Femur (tissue), 1 donor: ENCODE measurements at places on chromosomes 4 and X.

DNA sequence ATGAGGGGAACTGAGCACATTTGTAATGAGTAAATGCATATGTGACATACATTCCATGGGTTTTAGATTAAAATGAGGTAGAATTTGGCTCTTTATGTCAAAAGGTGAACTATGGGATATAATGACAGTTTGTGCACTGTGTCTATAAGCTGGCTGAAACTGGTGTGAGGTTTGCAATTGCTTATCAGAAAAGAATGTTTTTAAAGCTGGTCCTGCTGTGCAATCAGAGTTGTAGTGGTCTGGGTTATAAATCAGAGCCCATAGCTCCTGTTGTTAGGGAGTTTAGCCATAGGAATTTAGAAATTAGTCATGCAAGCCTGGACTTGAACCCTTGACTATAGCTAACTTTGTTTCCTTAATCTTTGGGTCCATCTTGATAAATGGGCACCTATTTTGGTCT is 23.1 kb upstream of the GATB start:
- DNase-seq: no peak

- no peak for DNase-seq
Observed at GRCh38 chr4:165765053-165765452, 108.0 kb upstream of the TLL1 start.

DNA sequence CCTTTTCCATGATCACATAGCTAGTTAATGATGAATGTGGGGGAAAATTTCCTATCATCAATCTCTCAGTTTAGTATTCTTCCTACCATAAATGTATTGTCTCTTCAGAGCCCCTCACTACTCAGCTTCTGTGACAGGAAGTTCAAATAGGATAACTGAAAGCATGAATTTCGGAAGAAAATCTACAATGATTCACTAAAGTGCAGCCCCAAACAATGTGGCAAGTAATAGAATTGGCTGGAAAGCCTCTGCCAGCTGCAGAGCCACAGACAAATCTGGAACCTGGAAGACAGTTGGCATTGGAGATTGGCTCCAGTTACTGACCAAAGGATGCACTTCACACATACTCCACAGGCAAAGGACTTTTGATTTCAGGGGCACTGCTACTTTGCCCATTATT is 35.2 kb downstream of the EGF start:
- DNase-seq: no peak

DNA sequence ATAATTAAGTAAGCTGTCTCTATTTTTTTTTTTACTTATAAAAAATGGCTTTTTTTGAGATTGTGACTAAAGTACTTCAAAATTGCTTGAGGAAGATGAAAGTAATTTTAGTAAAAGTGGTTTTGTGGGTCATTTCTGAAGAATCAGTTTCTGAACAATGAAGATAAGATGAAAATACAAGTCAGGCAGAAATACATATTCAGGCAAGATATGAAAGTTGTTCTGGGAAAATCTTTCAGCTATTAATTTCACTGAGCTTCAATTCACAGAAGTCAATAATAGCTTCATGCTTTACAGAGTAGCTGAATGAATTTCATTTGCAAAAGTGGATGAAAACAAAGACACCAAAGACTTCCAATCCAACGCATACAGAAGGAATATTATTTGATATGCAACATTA is 305.2 kb upstream of the ARSJ start:
- DNase-seq: no peak

DNA sequence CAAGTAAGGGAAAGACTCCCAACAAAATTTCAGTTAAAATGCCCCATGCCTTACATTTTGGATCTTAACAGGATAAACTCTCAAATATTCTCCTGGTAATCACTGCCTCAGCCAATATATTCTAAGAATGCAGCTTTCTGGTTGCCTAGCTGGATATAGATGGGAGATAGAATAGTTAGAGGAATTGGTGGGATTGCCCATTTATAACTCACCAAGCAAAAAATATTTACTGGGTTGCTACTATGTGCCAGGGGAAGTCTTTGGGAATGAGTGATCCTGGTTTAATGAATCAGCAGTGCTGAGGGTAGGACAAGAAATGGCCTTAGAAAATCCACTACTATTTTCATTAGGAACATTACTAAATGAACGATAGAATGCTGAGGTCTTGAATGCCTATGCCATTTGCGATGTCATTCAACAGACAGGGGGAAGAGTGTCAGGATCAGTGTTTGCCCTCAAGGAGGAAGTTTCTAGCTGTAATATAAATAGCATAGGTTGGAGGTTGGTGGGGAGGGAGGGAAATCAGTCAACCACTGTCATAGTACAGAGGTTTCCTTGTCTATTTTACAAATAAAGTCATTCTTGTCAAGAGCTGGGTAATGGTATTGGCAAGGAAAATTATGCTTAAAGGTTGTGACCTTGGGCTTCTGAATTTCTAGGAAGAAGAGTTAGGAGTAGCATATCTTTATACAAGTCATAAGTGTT is 63.5 kb downstream of the ENOPH1 start:
- no peak for DNase-seq

- peak; percentile 61 for DNase-seq
Observed at GRCh38 chrX:9885150-9885549, 82.0 kb upstream of the CLDN34 start.

DNA sequence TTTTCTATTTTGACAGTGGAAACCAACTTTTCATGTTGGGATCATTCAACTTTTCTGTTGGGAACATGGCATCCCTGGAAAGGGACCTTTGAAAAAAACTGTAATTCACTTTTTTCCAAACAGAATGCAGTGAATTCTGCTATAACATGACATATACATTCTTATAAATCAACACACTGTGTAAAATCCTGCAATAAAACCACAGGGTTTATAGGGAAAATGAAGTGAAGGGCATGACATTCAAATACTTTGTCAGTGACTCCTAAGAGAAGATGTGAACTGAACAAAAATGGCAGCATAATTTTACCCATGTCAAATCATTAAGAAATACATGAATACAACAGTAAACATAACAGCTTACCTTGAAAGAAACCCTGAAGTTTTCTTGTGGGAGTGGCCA is 264.5 kb upstream of the ANKRD50 start:
- DNase-seq: no peak

DNA sequence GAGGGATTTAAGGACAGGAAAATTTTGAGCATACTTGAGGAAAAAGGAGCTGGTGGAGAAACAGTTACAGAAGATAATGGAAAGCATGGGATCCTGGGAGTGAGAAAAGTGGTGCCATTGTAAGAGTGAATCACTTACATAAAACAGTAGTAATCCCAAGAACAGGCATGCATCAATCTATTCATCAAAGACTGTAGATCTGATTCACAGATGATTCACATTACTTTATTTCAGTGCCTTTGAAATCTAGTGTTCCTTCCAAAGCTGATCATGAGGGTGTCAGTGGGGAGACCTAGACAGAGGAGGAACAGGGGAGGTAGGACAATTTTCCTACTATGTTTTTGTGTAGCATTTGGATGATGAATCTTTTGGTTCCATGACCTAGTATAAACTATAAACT is 102.7 kb downstream of the TAB3 start:
- no peak for DNase-seq

- no peak for DNase-seq
Observed at GRCh38 chrX:55490974-55491373, 1.3 kb upstream of the USP51 start.

GRCh38 chrX:108271397-108271787 is 166.8 kb downstream of the COL4A6 start:
- no peak for DNase-seq

DNA sequence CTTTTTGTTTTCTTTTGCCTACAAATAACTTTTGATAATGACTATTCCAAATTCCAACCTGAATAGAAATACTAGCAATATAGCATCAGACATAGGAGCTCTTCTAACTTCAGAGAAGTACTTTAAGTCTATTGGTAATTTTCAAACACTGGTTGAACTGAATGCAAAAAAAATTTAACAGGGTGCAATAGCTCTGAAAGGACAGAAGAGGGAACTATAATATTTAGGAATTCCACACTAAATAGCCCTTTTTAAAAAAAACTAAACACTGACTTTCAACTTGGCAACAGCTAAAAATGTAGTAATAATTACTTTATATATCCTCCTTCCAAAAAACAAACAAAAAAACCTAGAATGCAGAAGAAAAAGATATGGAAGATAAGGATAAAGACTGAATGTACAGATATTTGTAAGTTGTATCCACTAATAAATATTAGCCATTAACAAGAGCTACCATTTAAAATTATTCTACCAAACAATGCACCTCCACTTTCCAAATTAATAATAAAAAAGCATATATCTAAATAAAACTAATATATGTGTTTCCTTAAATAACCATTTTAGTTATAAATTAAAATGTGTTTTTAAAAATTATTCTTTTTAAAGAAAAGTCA is 81.4 kb downstream of the FBXW7 start:
- no peak for DNase-seq

- DNase-seq: no peak
Observed at GRCh38 chr4:155612074-155612473, 54.6 kb upstream of the GUCY1A1 start.

DNA sequence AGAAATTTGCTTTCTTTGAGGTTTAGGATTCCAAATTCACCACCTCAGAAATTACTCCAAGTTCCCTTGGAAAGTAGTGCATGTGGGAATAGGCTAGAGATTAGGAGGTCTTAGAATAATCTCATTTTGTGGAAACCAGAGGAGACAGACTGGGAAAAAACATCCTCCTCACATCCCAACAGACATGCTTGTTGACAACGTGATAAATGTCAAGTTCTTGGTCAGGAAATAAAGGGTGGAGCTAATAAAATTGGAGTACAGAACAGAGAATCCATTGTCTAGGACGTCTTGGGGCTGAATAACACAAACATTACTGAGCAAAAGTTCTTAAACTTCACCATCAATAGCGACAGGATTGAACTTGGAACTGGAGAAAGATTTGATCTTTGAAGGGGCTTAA is 233.4 kb downstream of the PABPC4L start:
- no peak for DNase-seq

GRCh38 chrX:30495468-30495867 is 82.1 kb downstream of the TASL start:
- no peak for DNase-seq

DNA sequence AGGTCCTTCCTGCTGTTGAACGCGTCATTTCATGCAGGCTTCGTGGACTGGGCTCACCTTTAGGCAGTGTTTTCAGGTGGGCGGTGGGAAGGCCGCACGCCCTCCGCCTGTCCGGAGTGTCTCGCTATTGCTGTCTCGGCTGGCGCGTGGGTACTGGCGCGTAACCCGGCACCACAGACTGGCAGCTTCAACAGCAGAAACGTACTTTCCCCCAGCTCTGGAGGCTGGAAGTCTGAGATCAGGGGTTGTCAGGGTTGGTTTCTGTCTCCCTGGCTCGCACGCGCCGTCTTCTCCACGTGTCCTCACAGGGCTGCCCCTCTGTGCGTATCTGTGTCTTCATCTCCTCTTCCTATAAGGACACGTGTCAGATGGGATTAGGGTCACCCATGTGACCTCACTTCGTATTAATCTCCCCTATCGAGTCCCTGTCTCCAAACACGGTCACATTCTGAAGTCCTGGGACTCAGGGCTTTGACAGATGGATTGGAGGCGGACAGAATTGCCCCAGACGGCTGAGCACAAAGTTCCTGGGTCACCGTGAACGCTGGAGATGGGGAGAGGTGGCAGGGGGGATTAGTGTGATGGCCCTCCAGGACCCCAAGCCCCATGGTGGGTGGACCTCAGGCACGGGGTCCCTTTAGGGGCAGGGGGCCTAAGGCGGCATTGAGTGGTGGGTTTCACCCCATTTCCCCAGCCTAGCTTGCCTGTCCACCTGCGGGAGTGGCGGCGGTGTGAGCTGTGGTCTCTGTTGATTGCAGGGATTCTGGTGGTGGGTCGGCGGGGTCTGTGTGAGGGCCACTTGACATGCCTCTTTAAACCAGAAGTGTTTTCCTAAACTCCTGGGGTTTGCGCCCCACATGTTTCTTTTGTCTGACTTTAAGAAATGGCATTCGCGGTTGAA is 83.4 kb upstream of the LRPAP1 start:
- no peak for DNase-seq

DNA sequence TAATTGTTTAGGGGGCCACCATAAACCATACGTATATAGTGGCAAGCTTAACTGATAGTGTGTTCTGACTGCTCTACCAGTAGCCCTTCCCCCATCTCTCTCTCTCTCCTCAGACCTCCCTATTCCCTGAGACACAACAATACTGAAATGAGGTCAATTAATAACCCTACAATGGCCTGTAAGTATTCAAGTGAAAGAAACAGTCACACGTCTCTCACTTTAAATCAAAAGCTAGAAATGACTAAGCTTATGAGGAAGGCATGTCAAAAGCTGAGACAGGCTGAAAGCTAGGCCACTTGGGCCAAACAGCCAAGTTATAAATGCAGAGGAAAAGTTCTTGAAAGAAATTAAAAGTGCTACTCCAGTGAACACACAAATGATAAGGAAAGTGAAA is 78.0 kb downstream of the PRDM5 start:
- no peak for DNase-seq

- no peak for DNase-seq
Observed at GRCh38 chr4:93918856-93919255, 90.3 kb downstream of the ATOH1 start.

DNA sequence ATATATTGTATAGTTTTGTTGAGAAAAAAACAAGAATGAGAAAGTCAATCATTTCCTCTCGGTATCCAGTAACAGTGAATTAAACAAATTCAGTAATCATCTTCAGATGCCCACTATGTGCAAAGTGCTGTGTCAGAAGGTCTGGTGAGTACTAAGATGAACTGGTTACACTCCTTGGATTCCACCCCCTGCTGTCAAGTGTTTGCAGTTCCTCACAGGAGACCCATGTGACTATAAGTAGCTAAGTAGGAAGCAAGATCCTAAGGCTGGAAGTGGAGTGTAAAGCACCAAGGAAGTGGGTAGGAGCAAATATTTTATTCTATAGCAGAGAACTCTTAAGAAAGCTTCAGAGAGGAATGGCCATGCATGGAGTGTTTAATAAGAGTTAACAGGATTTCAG is 73.6 kb downstream of the SNX25 start:
- no peak for DNase-seq

DNA sequence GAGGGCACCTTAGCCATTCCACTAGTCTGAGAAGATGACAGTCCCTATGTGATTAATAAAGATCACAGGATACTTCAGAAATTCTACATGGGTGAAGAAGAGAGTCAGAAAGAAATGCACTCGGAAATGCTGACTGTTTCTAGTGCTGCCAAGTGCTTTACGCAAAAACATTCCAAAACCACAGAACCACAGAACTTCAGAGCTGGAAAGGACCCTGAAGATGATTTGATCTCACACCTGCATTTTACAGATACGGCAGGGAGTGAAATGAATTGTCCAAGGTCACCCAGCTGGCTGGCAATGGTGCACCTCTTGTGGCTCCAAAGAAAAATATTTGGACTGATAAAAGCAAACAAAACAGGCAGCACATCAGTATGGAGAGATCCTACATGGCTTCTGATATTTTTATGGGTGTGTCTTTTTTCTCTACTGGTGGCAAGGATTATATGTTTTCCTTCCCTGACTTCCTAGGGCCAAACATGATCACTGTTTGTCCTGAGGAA is 115.9 kb downstream of the MAML3 start:
- DNase-seq: no peak

- DNase-seq: no peak
Observed at GRCh38 chrX:39381422-39381821, 580.2 kb downstream of the MID1IP1 start.

GRCh38 chrX:47283015-47283771 is 50.4 kb downstream of the USP11 start:
- DNase-seq: peak; percentile 75
